HL-60 (cell line): ENCODE measurements at places on chromosomes 16 and 17.
A peak's percentile ranks its signal among the peaks of the same experiment; 100 is the strongest.

- no peak for DNase-seq
Observed at GRCh38 chr17:49618028-49618611, 42.4 kb downstream of the NXPH3 start.

DNA sequence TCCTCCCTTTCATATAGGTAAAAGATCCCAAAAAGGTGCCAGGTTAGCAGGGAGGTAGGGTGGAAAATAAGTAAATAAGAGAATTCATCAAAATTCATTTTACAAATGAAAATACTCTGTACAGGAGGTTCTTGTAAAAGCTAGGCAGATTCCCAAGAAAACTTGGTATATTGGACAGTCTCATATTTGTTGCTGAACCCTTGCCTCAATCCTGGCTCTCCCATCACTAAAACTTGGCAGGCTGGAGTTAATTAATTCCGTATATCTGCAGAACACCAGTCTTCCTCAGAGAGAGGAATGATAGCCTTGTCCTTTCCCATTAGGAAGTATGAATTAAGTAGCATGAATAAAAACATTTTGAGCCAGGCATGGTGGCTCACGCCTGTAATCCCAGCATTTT is 66.2 kb upstream of the MTMR4 start:
- DNase-seq = no peak

DNA sequence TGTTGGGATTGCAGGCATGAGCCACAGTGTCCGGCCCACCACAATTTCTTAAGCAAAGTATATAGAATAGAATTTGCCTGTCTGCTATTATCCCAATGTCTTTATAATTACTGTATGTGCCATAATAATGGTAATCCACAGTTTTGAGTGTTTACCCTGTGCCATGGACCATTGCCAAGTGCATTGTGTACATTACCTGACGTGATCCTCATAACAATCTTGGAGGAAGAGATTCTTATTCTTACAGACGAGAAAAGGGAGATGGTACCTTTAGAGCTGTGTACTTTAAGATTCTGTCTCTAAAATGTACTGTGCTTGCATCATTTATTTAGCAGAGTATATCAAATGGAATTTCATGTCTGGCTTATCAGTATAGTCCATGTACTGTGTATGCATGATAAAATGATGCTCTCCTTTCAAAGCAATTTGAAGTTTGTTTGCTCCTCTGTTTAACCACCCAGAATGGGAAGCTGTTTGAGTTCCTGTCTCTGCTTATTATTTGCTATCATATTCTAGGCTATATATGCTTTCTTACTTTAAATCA is 13.8 kb upstream of the CDR2 start:
- DNase-seq = no peak

DNA sequence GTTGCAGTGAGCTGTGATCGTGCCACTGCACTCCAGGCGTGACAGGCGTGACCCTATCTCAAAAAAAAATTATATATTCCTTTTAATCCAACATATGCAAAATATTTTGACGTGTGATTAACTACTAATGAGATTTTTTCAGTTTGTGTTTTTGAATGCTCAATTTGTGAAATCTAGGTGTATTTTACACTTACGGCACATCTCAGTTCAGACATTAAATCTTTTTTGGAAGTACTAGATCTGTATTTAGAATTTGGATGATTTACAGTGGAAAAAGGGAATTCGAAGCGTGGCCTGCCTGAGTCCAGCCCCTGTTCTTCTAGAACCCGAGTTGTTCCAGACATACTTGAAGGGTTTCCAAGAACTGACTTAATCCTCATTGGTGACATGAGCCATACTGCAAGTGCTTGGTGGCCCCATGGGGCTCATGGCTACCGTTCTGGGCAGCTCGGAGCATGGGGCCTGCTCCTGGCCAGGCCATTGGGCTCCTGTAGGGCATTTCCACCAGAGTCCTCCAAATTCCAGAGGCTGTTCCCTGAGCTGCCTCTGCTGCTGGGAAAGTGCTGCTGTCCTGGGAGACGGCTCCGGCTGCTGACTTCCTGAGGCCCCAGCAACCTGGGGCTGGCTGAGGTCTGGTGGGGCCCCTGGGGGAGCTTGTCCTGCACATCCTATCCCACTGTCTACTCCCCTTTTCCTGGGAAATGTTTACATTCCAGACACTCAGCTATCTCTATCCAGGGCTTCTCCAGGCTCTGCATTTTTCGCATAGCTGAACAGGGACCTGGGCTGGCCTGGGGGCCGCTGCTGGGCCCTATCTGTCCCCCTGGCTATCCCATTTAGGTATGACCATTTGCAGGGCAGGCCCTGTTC is 27.2 kb downstream of the LLGL2 start:
- DNase-seq = no peak

- no peak for DNase-seq
Observed at GRCh38 chr16:9412031-9412914, 320.8 kb downstream of the HAPSTR1 start.

GRCh38 chr17:4854111-4854681 is 21.1 kb downstream of the MINK1 start:
- DNase-seq = no peak

DNA sequence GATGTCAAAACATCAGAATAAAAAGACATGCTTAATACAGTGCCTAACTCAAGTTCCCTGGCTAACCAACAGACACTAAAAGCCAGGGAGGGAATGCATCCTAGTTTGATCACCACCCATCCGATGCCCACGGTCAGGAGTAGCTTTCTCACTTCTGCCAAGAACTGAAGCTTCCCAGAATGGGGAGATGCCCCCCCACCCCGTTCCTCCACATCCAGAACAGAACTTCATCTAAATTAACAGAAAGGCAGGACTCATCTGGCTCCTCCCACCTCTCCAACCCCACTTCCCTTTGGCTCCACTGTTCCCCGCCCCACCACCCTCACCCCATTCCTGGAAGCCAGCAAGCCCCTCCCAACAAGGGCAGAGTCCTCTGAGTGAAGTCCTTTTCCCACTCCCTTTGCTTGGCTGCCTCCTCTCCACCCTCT is 33.7 kb downstream of the GDE1 start:
- DNase-seq = no peak

DNA sequence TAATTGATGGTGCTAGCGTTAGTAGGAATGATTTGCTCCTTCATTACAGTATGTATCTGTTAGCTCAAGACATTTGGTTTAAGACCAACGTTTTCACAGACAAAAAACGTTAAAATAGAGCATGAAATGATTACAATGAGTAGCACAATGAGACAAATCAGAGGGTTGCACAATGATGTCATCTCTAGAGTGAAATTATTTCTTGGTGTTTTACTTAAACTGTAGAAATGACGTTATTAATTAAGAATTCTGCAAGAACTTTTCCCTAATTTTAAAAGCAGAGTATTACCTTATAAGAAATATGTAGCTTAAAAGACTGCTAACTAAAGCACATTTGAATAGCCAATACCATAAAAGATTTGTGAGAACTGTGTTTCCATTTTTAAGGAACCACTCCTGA is 373.4 kb upstream of the KIF2B start:
- no peak for DNase-seq

DNA sequence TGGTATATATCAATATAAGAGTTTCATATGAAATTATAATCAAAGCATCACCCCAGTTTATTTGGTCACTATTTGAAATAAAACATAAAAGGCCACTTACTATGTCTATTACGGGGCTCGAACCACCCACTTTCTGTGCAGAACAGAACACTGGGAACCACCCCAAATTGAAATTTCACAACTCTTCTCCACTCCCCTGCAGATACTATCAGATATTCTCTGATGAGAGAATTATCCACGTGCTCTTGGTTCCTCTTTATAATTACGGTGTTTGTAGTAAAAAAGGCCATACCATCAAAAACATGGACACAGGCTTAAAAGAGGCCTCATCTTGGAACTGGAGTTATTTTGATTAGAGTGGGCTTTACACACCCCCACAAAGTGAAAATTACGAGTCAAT is 82.8 kb downstream of the WDR59 start:
- peak; percentile 5 for DNase-seq

- peak; percentile 60 for DNase-seq
Observed at GRCh38 chr16:2715519-2715918, 4.5 kb downstream of the PRSS27 start.

DNA sequence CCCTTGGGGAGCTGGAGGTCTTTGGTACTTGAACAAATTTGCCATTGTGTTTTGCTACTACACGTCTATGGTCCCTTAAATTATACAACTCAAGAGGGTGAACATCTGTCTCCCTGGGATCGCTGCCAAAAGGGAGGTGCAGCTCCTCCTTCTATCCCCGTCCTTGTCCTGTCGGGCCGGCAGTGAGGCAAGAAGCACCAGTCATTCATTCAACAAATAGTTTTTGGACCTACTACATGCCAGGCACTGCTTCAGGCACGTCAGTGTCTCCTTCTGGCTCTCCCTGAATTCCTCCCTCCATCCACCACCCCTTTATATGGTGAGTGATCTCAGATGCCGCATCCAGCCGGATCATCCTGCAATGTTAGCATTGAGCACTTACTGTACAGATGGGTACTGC is 2.2 kb upstream of the RPL38 start:
- DNase-seq = no peak
